Esophagus squamous epithelium (tissue), 5 donors: ENCODE measurements at places on chromosomes 5 and 9.

- H3K4me1 ChIP-seq: no peaks in the 10 kb centered on the region
- DNase-seq: no peak
- no peaks in the 10 kb centered on the region for H3K27me3 ChIP-seq
- no peak overlapping the region for H3K27ac ChIP-seq
- H3K36me3 ChIP-seq: no peaks in the 10 kb centered on the region
Observed at GRCh38 chr9:18766989-18767550, 265.9 kb downstream of the SAXO1 start.

DNA sequence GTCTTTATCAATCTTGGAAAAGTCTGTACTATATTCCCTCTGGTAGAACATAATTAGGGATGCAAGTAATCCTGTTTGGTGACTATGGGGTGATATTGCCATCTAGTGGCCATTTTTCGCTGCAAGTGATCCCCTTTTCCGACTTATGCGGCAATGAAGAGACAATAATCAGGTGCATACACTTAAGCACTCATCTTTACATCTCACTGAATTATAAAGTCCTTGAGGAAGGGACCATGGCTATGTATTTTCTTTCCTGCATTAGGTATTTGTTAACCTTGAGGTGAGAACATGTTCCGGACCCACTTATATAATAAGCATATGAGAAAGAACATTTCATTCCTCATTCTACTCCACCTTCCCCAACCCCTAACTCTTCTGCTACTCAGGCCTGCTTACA is 19.6 kb upstream of the LIX1 start:
- no peak for DNase-seq
- no peaks in the 10 kb centered on the region for H3K4me1 ChIP-seq
- no peak overlapping the region for H3K4me3 ChIP-seq
- peaks cover 79% of the 10 kb centered on the region for H3K36me3 ChIP-seq
- no peak overlapping the region for H3K27ac ChIP-seq

DNA sequence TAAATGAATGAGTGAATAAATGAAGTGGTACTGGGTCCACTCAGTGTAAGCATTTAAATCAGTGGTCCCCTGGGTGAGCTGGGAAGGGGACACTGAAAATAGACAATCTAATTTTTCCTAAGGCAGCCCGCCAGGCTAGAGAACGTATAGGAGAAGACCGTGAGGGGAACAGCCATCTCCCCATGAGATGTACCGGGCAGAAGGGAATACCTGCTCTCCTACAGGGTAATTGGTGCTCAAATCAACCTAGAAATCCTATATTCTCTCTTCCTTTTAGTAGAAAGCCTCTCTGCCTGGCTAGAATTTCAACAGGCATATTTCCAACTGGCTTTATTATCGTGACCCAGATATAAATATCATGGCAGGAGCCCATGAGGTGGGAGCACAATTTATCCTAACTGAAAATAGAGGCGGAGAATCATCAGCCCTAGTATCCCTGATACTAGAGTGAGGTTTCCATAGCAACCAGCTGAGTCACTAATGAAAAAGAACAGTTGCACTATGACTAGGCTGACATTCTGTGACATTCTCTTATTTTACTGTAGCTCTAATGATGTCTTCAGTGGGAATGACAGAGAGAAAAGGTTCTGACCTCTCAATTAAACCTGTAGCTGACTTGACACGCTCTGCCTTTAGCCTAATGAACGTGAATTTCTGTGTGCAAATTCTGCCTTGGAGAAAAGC is 96.5 kb upstream of the CAST start:
- H3K4me1 ChIP-seq: no peaks in the 10 kb centered on the region
- H3K27ac ChIP-seq: no peak overlapping the region
- H3K27me3 ChIP-seq: no peaks in the 10 kb centered on the region

GRCh38 chr5:169740435-169740834 is 103.4 kb downstream of the DOCK2 start:
- no peak for DNase-seq
- H3K27me3 ChIP-seq: no peaks in the 10 kb centered on the region
- no peaks in the 10 kb centered on the region for H3K36me3 ChIP-seq
- no peaks in the 10 kb centered on the region for H3K4me1 ChIP-seq

- H3K27ac ChIP-seq: no peak overlapping the region
- H3K4me1 ChIP-seq: no peaks in the 10 kb centered on the region
- H3K36me3 ChIP-seq: no peaks in the 10 kb centered on the region
- DNase-seq: no peak
- H3K27me3 ChIP-seq: peaks cover 27% of the 10 kb centered on the region
- no peak overlapping the region for H3K4me3 ChIP-seq
Observed at GRCh38 chr5:138109463-138110265, 25.8 kb downstream of the WNT8A start.

GRCh38 chr5:133222040-133222439 is 170.2 kb downstream of the HSPA4 start:
- no peak for DNase-seq
- no peaks in the 10 kb centered on the region for H3K36me3 ChIP-seq
- H3K27me3 ChIP-seq: no peaks in the 10 kb centered on the region
- H3K27ac ChIP-seq: no peak overlapping the region
- H3K4me3 ChIP-seq: no peak overlapping the region

GRCh38 chr5:114221807-114222206 is 140.1 kb upstream of the KCNN2 start:
- no peaks in the 10 kb centered on the region for H3K4me1 ChIP-seq
- no peak for DNase-seq
- no peak overlapping the region for H3K4me3 ChIP-seq
- no peaks in the 10 kb centered on the region for H3K27me3 ChIP-seq
- H3K27ac ChIP-seq: no peak overlapping the region
- no peaks in the 10 kb centered on the region for H3K36me3 ChIP-seq

GRCh38 chr9:15541872-15542271 is 11.0 kb upstream of the CCDC171 start:
- no peaks in the 10 kb centered on the region for H3K36me3 ChIP-seq
- H3K27ac ChIP-seq: no peak overlapping the region
- no peaks in the 10 kb centered on the region for H3K4me1 ChIP-seq
- no peaks in the 10 kb centered on the region for H3K27me3 ChIP-seq
- H3K4me3 ChIP-seq: no peak overlapping the region
- no peak for DNase-seq

DNA sequence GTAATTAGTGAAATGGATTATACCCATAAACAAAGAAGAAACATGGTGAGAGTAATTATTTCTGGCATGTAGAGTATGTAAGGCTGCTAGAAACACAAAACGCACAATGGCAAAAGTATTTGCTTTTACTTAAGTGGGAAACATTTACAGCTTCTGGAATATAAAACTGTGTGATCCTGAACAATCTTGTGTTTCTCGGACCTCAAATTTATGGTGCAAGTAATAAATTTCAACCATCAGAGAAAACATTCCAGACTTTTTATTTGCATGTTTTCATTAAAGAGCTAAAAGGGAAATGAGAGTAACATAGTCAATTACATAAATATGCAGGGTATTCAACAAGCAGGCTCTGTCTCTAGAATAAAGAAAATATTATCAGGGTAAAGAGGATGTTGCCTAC is 17.2 kb upstream of the PRR16 start:
- DNase-seq: no peak
- H3K4me1 ChIP-seq: no peaks in the 10 kb centered on the region
- no peak overlapping the region for H3K4me3 ChIP-seq
- H3K27ac ChIP-seq: no peak overlapping the region
- H3K27me3 ChIP-seq: no peaks in the 10 kb centered on the region

- no peak overlapping the region for H3K27ac ChIP-seq
- H3K4me1 ChIP-seq: no peaks in the 10 kb centered on the region
- no peak for DNase-seq
- H3K27me3 ChIP-seq: no peaks in the 10 kb centered on the region
- H3K36me3 ChIP-seq: no peaks in the 10 kb centered on the region
Observed at GRCh38 chr5:66356011-66356565, 212.0 kb downstream of the SREK1 start.

- H3K27ac ChIP-seq: peak within 1 kb of the TSS; percentile 80
- no peaks in the 10 kb centered on the region for H3K27me3 ChIP-seq
- H3K4me3 ChIP-seq: peak within 1 kb of the TSS; percentile 29
- peaks cover 46% of the 10 kb centered on the region for H3K4me1 ChIP-seq
- no peaks in the 10 kb centered on the region for H3K36me3 ChIP-seq
Observed at GRCh38 chr5:139389701-139390638, at the start of gene MZB1. MZB1 (minus strand) TSS chr5:139389913; CDS start chr5:139389856, 57 bp downstream.

GRCh38 chr5:62256161-62257019 is 49.6 kb upstream of the KIF2A start:
- H3K4me3 ChIP-seq: no peak overlapping the region
- no peak overlapping the region for H3K27ac ChIP-seq
- no peaks in the 10 kb centered on the region for H3K27me3 ChIP-seq

GRCh38 chr5:123119334-123119986 is 30.4 kb downstream of the PRDM6 start:
- no peaks in the 10 kb centered on the region for H3K36me3 ChIP-seq
- H3K27ac ChIP-seq: no peak overlapping the region
- no peak overlapping the region for H3K4me3 ChIP-seq
- H3K4me1 ChIP-seq: peaks cover 9% of the 10 kb centered on the region
- no peaks in the 10 kb centered on the region for H3K27me3 ChIP-seq
- no peak for DNase-seq

DNA sequence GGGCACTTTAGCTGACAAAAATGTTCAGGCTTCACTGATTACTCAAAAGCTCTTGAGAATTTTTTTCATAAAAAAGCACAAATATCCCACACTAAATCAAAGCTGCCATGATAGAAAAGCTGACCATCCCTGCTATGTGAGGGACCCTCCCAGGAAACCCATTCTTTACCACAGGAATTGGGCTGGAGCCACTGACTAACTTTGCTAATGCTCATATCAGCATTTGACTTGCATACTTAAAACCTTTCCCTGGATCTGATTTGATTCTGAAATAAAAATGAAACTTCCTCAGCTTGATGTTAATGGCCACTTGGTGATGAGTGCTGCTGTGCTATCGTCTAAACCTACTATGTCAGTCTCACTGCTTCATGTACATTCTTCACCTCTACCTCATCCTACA is 243.6 kb downstream of the PRELID2 start:
- DNase-seq: no peak
- no peaks in the 10 kb centered on the region for H3K4me1 ChIP-seq
- H3K4me3 ChIP-seq: no peak overlapping the region
- no peak overlapping the region for H3K27ac ChIP-seq
- no peaks in the 10 kb centered on the region for H3K36me3 ChIP-seq

DNA sequence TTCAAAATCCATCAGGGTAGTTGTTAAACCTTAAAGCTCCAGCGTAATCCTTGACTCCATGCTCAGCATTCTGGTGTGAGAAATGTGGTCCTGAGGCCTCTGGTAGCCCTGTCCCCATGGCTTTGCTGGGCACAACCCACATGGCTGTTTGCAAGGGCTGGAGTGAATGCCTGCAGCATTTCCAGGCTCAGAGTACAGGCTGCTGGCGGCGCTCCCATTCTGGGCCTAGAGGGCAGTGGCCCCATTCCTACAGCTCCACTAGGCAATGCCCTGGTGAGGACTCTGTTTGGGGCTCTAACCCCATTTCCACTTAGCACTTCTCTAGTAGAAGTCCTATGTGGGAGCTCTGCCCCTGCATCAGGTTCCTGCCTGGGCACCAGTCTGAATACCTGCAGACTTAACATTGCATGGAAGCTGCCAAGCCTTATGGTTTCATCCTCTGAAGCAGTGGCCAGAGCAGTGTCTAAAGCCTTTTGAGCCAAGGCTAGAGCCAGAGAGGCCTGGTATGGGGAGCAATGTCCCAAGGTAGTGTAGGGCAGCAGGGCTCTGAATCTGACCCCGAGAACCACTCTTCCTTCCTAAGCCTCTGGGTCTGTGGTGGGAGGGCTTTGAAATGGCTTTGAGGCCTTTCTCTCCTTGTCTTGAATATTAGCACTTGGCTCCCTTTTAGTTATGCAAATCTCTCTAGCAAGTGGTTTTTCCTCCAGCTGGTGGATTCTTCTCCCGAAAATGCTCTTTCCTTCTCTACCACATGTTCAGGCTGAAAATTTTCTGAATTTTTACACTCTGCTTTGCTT is 5.8 kb upstream of the ALDH1A1 start:
- no peaks in the 10 kb centered on the region for H3K27me3 ChIP-seq
- no peak overlapping the region for H3K27ac ChIP-seq
- H3K4me3 ChIP-seq: no peak overlapping the region
- H3K36me3 ChIP-seq: no peaks in the 10 kb centered on the region
- H3K4me1 ChIP-seq: peaks cover 4% of the 10 kb centered on the region

GRCh38 chr5:7396713-7397454 is 946 bp downstream of the ADCY2 start:
- H3K4me1 ChIP-seq: peaks cover 21% of the 10 kb centered on the region
- no peaks in the 10 kb centered on the region for H3K36me3 ChIP-seq
- no peak for DNase-seq
- peak overlapping the region; percentile 73 for H3K27ac ChIP-seq

GRCh38 chr5:145014109-145014508 is 821.0 kb downstream of the PRELID2 start:
- H3K4me1 ChIP-seq: no peaks in the 10 kb centered on the region
- H3K27me3 ChIP-seq: no peaks in the 10 kb centered on the region
- no peaks in the 10 kb centered on the region for H3K36me3 ChIP-seq
- DNase-seq: no peak
- H3K4me3 ChIP-seq: no peak overlapping the region

DNA sequence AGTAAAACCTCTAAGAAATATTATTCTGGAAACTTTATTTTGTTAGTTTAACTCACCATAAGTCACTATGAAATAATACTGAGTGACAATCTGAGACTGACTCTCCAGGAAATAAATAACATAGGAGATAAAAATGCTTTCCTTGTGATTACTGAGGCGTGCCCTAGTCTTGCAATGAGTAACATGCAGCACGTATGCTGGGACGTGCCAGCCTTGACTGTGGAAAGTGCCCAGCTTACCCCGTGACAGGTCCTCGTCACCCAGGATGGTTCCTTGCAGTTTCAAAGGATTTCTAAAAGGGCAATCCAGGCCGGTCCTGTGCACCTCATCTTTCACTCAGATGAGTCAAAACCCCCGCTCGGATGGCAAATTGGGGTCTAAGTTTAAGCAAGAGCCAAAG is 720.8 kb upstream of the ADAMTS16 start:
- DNase-seq: no peak
- no peaks in the 10 kb centered on the region for H3K4me1 ChIP-seq
- H3K4me3 ChIP-seq: no peak overlapping the region
- no peak overlapping the region for H3K27ac ChIP-seq
- H3K36me3 ChIP-seq: no peaks in the 10 kb centered on the region

DNA sequence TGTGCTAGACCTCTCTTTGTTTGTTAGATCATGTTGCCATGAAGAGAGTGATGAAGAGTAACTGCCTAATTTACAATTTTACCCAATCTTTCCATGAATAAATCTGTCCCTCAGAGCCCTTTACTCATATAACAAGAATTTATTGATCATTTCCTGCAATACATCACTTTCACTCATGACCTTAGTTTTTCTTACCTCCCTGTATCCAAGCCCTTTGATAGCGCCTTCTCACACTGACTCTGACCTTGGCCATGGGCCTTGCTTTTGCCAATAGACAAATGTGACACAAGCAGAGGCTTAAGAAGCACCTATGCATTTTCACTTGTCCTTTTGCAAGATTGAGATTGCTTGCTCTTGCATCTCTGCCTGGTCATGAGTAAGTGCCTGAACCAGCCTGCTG is 288.1 kb downstream of the NNT start:
- DNase-seq: no peak
- no peak overlapping the region for H3K27ac ChIP-seq
- H3K36me3 ChIP-seq: no peaks in the 10 kb centered on the region
- H3K4me1 ChIP-seq: no peaks in the 10 kb centered on the region

GRCh38 chr9:71769175-71770161 is 1.2 kb upstream of the CEMIP2 start:
- peak; percentile 51 for DNase-seq
- peak overlapping the region; percentile 89 for H3K4me3 ChIP-seq
- no peaks in the 10 kb centered on the region for H3K36me3 ChIP-seq
- H3K27ac ChIP-seq: peak overlapping the region; percentile 98
- no peaks in the 10 kb centered on the region for H3K27me3 ChIP-seq
